ENCODE measurements at places on chromosomes 16 and 17. TPM values are rescaled to one million over a fixed set of nuclear protein-coding genes. Genes with fewer than 3 reads are reported as not detected.

Gene TP53TG3
- not detected for total RNA-seq

Gene ACSM2B
- total RNA-seq = 852 TPM

Gene SDR42E2
- total RNA-seq = not detected

Gene NOXO1
- 0.28 TPM for total RNA-seq

Gene ST6GALNAC2
- total RNA-seq = 1.3 TPM

Gene CHST4
- 14.3 TPM for total RNA-seq

Gene HOXB8
- not detected for total RNA-seq

Gene KRT27
- total RNA-seq = not detected

Gene UTS2R
- total RNA-seq = not detected

Gene KRTAP4-1
- not detected for total RNA-seq

Gene KCNJ12
- 0.47 TPM for total RNA-seq

Gene ZNF768
- 8.9 TPM for total RNA-seq

Gene PRAC1
- not detected for total RNA-seq

Gene TBC1D3E
- total RNA-seq = 0.33 TPM

Gene ZFHX3
- 3.5 TPM for total RNA-seq

Gene ITGB3
- 4.8 TPM for total RNA-seq

Gene MPP3
- 1.3 TPM for total RNA-seq
